Body of pancreas (tissue), 4 donors: ENCODE measurements at places on chromosomes 13 and 19.

GRCh38 chr13:83657281-83657680 lies 225.0 kb downstream of the SLITRK1 start:
- no peak for DNase-seq

DNA sequence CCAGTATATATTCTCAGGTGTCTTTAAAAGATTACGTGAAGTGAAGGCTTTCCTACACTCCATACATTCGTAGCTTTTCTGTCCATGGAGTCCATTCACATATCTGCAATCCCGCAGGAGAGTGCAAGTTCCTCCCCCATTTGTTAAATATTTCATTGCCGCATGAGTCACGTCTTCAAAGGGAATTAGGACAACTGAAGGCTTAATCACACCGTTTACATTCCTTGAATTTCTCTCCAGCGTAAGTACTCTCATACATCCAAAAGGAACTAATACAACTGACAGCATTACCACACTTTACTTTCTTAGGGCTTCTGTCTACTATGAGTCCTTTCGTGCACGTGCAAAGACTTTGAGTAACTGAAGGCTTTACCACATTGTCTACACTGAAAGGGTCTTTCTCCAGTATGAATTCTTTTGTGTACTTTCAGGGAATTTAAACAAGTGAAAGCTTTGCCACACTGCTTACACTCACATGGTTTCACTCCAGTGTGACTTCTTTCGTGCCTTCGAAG lies 29.0 kb upstream of the ZNF564 start:
- DNase-seq = no peak

- no peak for DNase-seq
Observed at GRCh38 chr13:75764926-75765310, 128.8 kb downstream of the LMO7 start.

- no peak for DNase-seq
Observed at GRCh38 chr13:27425158-27425917, 919 bp downstream of the GTF3A start.

DNA sequence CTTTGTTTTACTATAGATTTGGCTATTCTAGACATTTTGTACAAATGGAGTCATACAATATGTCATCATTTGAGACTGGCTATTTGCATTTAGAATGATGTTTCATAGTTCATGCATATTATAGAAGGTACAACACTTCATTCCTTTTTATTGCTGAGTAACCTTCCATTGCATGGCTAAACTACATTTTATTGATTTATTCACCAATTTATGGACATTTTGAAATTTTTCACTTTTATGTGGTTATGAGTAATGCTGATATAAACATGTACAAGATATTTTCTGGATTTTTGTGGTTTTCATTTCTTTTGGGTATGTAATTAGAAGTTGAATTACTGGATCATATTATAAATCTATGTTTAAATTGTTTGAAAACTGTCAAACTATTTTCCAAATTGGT lies 710.3 kb upstream of the SLITRK5 start:
- no peak for DNase-seq

- DNase-seq = peak; percentile 71
Observed at GRCh38 chr19:38862321-38863059, 12.7 kb upstream of the HNRNPL start.

DNA sequence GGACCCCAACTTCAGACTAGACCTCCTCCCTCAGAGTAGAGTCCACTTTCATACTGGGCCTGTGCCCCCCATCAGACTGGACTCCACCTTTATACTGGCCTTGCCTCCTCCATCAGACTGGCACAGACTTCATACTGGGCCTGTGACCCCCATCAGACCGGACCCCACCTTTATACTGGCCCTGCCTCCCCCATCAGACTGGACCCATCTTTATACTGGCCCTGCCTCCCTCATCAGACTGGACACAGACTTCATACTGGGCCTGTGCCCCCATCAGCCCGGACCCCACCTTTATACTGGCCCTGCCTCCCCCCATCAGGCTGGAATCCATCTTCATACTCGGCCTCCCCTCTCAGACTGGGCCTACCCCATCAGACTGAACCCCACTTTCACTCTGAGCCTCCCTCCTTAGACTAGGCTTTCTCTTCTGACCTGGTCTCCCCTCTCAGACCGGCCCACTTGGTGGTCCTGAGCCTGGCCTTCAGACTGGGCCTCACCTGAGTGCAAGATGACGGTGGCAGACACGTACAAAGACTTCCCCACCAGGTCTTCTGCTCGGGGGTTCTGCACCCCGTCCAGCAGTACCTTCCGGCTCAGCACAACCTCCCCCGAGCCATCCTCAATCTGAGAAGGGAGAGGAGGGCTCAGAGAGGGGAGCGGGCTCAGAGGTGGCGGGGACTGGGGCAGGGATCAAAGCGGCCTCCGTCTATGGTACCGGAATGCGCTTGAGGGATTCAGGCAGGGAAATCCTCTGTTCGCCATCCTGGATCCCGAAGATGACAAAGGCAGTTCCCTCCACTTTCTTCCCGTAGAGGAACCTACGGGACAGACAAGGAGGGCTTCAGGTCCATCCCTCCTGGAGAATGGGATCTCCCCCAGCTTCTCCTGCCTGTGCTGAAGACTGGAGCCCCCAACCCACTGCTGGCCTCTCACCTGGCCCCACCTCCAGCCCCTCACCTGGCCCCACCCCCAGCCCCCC lies 7.5 kb downstream of the C3 start:
- DNase-seq = no peak

- DNase-seq = no peak
Observed at GRCh38 chr13:35646056-35646774, 169.7 kb upstream of the MAB21L1 start.

DNA sequence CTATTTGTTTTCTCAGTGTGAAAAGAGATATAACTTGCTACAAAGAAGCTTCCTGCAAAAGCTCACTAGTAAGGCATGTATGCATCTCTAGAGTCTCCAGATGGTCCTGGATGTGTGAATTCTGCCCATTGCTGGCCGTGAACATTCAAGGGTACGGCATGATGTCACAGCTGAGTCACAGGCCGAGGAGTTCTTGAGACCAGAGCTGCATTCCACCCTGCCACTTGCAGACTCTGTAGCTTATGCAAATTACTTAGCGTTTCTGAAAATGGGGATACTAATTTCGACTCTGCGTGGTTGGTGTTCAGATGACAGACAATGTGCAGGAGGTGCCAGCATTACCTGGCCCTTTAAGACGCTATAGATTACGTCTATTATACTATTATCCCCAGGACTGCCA lies 470.7 kb downstream of the ZNF536 start:
- no peak for DNase-seq

- DNase-seq = no peak
Observed at GRCh38 chr13:94351292-94351990, 128.0 kb downstream of the DCT start.

- DNase-seq = peak; percentile 17
Observed at GRCh38 chr13:39779337-39780265, 124.1 kb downstream of the COG6 start.

GRCh38 chr19:47445937-47446402 lies 25.7 kb downstream of the SLC8A2 start:
- peak; percentile 58 for DNase-seq

DNA sequence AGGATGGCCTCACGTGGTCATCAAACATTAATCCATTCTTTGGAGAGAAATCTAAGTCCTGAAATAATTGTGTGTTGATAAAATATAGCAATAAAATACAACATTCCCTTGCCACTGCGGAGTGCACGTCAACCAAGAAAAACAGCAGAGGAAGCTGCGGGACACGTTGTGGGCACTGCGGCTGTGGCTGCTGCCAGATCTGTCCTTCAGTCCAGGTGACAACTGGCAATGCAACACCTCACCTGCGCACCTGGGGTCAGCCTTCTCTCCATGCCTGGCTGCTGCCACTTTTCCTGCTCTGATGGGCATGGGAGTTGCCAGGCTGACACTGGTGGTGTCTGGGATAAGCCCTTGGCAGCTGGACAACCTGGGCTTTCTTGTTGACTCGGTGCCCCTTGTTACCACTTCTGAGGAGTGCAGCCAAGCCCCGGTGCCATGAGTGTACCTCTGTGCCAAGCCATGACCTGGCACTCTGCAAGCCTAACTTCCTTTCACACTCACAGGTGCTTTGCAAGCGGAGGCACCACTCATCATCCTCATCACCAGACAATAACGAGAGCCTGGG lies 251.6 kb upstream of the TSHZ3 start:
- no peak for DNase-seq

DNA sequence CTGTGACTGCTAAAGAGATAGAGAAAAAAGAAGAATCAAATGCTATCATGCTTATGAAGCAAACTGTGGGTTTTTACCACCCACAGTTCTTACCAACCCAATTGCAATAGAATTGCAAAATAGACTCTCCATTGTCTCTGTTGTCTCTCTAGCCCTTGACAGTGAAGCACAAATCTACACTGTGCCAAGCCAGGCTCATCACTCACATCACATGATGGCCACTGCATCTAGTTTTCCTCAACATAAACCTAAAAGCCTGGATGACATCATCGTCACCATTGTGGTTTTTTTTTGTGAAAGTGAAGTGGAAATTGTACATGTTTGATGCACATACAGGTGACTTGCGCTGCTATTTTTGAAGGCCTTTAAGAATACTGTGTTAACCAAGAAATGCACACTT lies 56.1 kb downstream of the KL start:
- no peak for DNase-seq

DNA sequence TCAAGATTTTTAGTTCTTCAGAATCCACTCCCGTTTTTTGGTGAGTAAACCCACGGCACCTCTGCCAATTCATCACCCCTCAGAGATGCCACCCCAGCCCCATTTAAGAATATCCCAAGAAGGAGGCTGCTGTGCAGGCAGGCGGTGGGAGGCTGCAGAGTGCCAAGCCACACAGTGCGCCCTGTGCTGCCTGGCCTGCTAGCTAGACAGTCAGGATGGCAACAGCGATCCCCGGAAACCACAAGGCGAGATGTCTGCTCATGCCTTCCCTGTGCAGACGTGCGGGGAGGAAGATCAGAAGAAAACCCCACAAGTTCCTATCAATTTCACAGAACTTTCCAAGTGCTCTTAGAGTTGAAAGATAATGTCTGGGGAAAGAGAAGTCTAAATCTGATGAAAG lies 64.8 kb upstream of the GPR183 start:
- peak; percentile 40 for DNase-seq

GRCh38 chr19:39566064-39566463 lies 26.1 kb upstream of the EID2 start:
- DNase-seq = no peak

GRCh38 chr13:82298106-82298505 lies 1584.2 kb downstream of the SLITRK1 start:
- DNase-seq = no peak

DNA sequence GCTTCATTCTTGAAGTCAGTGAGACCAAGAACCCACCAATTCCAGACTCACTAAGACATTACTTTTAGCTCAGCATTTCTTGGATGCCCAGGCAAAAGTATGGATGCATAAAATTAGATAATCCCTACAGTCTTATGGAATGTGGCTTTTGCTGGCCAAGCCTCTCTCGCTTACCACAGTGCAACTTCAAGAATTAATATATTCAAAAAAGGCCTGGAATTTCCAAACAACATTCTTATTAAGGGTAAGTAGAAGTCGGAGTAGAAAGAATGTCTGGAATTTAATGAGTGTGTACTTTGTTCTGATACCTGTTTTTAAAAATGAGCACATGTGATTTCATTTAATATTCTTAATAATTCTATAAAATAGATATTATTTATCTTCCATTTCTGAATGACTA lies 302.4 kb upstream of the TMTC4 start:
- DNase-seq = no peak

DNA sequence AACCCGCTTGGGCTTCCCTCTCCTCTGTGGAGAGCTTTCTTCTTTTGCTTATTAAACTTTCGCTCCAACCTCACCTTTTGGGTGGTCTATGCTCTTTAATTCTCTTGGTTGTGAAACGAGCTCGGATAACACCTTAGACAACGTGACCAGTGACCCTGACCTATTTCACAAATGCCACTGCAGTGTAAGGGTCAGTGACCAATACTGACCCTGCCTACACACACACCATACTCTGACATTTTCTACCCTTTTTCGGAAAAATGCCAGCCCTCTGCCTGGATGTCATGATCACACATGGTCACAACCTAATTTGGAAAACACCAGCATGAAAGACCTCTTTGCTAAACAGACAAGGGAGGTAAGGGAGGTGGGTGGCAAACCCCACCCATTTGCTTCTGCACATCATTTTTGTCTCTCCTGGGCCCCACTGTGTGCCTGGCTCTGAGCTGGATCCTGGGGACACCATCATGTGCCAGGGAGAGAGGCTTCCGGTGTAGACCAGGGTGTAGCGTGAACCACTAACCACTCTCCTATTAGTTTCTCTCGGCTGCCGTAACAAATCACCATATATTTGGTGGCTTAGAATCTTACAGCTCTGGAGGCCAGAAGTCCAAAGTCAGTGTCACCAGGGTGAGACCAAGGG lies 9.9 kb downstream of the ETFB start:
- no peak for DNase-seq

- DNase-seq = no peak
Observed at GRCh38 chr13:112103260-112103838, 36.4 kb downstream of the SOX1 start.

DNA sequence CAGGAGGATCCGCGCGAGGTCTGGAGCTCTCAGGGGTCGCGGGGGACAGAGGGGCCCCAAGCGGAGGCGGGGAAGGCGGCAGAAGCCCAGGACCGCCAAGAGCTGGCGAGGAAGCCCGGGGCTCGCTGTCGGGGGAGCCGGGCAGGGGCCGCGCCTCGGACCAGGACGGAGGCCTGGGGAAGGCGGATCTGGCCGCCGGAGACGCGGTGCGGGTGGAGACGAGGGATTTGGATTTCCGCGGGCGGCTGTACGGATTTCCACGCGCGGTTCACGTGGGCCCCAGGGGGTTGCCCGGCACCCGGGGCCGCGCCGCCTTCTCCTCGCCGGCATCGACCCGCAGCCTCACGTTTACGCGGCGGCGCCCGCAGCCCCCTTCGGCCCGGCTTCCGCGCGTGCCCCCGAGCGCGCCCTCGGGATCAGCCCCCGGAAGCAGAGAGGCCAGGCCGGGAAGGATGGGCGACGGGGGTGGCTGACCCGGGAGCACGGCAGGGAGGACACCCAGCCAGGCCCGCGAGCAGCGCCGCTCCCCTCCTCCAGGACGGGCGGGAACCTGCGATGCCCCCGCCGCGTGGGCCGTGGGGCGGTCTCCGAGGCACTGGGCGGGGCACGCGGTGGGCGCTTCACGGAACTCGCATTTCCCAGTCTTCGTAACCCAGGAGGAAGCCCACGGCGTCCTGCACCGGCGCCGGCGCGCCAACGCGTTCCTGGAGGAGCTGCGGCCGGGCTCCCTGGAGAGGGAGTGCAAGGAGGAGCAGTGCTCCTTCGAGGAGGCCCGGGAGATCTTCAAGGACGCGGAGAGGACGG lies 4.7 kb downstream of the F7 start:
- peak; percentile 14 for DNase-seq

DNA sequence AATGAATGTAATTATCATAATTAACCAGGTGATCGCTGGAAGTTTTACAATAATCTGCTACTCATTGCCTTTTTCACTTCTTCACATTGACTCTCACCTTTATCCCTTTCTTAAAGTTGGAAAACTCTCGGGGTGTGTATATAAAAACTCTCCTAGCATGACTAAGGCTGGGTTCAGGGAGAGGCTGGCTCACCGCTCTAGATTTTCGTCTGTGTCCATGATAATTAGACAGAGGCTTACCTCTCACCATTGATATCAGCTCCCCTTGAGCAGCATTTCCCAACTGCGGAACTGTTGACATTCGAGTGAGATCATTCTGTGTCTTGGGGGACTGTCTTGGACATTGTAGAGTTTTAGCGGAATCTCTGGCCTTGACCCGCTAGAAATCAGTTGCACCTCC lies 39.4 kb downstream of the NFIX start:
- DNase-seq = no peak
